ENCODE measurements at places on chromosomes 12 and 14.

- DNase-seq, result no peak
Observed at GRCh38 chr12:50924131-50924438, 28.3 kb upstream of the HIGD1C start.

GRCh38 chr12:122265476-122265875 lies 818 bp downstream of the VPS33A start:
- no peak for DNase-seq

- peak; percentile 82 for DNase-seq
Observed at GRCh38 chr14:93132472-93133065, 16.8 kb upstream of the ITPK1 start.

- peak; percentile 23 for DNase-seq
Observed at GRCh38 chr14:80212023-80212397, 706 bp upstream of the DIO2 start.

- no peak for DNase-seq
Observed at GRCh38 chr12:31965090-31965489, 5.9 kb downstream of the RESF1 start.

GRCh38 chr14:75549169-75549568 lies 26.9 kb downstream of the BATF start:
- no peak for DNase-seq

DNA sequence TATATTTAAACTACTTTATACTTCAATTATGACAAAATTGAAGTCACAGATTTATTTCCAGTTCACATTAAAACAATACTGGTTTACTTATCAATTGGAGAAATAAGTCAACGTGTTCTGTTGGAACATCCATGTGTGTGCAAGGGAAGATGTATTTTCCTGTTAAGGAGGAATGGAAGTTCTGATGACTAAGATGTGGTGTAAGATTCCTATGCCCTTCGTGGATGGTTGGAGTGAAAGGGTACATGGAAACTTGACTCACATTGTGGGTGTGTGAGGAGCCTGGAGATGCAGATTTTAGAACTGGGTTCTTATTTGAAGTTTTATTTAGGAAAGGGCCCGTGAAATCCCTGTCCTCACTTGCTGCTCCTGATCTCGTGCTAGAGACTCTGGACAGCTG lies 95.3 kb downstream of the CATSPERB start:
- DNase-seq, result no peak

DNA sequence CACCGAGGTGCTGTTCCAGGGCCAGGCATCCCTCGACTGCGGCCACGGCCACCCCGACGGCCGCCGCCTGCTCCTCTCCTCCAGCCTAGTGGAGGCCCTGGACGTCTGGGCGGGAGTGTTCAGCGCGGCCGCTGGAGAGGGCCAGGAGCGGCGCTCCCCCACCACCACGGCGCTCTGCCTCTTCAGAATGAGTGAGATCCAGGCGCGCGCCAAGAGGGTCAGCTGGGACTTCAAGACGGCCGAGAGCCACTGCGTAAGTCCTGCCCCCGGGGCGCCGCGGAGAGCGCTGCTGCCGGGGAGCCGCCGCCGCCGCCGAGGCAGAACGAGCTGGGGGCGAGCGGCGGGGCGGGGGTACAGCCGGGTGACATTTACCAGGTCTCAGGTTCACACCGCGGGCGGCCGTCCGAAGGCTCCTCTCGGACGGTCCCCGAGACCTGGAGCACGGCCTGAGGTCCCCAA lies 1.4 kb downstream of the PLXNC1 start:
- no peak for DNase-seq
